Stimulated activated CD4-positive, alpha-beta T cell treated with anti-CD3 and anti-CD28 coated beads, Interleukin-15, amount 100 ng/mL, for 1 hour (primary cell): ENCODE measurements at places on chromosomes 2 and 18.

- DNase-seq = no peak
Observed at GRCh38 chr18:36661999-36662398, 166.8 kb downstream of the TPGS2 start.

DNA sequence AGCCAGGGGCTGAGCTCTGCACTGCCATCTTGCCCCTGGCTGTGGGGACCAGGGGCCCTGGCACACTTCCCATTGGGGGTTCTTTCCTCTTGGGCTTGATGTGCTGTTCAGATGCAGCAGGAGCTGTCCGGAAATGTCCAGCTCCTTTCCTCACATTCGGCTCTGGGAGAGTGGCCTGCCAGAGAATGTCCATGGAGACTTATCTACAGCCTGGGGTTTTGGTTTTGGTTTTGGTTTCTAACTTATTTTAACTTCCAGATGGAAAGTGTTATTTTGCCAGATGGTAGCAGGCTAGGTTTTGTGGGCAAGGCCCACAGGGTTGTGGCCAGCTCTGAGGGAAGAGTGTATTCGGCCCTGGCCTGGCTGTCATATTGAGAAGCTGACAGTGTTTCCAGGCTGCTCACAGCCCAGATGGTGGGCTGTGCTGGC is 177.3 kb downstream of the ANKRD30B start:
- no peak for DNase-seq

DNA sequence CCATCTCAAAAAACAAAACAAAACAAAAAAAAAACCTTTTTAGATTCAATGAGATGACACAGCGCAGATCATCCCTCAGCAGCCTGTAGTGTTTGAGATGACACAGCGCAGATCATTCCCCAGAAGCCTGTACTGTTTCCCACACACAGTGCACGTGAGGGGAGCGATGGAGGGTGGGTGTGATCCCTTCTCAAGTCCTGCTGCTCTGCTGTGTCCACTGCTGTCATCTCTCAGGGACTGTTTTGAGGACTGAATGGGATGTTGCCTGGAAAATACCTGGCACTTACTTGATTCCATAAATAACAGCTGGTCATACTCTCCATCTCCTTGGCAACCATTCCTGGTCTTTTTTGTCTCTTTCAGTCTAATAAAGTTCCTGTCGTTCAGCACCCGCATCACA is 25.7 kb downstream of the TGOLN2 start:
- DNase-seq = no peak

- DNase-seq = no peak
Observed at GRCh38 chr2:223416815-223417610, 185.1 kb downstream of the SCG2 start.

- no peak for DNase-seq
Observed at GRCh38 chr2:168466190-168466737, 10.2 kb downstream of the CERS6 start.

DNA sequence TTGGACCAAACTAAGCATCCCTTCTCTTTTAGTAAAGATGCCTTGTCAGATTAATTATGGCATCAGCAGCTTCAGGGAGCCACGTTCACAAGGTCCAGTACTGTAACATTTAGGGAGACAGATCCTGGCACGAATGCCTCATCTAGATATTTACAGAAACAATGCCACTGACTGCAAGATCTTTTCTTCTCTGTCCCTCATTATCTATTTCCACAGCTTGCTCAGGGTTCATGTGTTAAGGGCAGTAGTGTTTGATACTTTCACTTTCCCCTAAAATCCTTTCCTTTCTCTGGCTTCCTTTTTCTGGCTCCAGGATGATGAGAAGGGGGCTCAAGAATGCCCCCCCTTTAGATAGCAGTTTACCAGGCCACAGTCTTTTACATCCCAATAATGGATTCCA is 393.9 kb downstream of the BCL11A start:
- no peak for DNase-seq

GRCh38 chr2:113755835-113756354 is 547 bp downstream of the SLC35F5 start:
- DNase-seq = peak; percentile 21

DNA sequence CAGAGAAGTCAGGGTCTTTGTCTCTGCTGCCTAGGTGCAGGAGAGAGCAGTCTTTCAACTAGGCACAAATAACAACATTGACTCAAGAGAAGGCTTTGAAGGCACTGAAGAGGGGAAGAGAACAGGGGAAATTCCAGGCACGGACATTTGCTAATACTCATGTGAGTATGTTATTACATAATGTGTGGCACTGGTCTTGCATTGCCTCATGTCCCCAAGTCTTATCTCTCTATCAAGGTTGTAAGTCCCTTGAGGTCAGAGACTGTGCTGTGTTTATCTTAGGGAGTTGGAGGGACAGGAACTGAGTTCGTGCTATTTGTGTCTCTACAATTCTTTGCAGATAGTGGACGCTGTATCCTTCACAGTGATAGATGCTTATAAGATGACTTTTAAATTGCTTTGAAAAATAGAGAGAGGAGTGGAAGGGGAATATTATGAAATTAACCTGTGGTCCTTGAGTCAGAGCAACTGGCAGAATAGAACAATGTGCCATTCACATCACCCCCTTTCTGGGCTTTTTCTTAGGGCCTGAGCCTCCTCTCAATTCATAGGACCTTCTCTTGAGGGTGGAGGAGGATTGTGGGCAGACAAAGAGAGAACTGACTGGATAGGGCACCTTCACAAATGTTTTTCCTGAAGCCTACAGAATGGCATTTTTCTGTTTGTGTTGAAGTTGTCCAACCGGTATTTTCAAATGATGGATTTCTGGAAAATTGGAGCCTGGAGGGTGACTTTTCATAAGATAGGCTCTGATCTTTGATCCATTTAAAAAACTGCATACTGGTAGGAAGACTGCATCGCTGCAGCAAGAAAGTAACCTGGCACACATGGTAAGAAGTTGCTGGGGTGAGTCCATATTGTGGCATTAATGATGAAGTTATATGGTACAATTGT is 96.6 kb upstream of the CXCR4 start:
- no peak for DNase-seq

DNA sequence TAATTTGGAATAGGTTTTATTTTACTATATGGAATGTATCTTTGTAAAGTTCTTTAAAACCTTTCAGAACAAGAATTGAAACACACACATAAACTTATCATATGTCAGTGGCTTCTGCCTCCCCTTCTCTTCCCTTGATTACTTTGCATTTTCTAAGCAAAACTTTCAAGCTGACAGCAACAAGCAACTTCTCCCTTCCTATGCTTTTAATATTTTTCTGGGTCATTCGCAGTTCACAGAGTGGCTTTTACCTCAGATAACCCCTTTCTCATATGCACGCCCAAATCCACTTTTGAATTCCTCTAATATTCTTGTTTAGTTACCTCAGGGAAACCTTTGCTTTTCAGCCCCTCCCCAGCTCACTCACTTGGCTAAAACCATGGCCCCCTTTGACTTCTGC is 36.7 kb upstream of the CDC42EP3 start:
- no peak for DNase-seq

GRCh38 chr18:70284976-70285620 is 3.7 kb upstream of the SOCS6 start:
- DNase-seq = no peak

GRCh38 chr2:144258154-144258553 is 261.8 kb downstream of the ZEB2 start:
- DNase-seq = no peak

DNA sequence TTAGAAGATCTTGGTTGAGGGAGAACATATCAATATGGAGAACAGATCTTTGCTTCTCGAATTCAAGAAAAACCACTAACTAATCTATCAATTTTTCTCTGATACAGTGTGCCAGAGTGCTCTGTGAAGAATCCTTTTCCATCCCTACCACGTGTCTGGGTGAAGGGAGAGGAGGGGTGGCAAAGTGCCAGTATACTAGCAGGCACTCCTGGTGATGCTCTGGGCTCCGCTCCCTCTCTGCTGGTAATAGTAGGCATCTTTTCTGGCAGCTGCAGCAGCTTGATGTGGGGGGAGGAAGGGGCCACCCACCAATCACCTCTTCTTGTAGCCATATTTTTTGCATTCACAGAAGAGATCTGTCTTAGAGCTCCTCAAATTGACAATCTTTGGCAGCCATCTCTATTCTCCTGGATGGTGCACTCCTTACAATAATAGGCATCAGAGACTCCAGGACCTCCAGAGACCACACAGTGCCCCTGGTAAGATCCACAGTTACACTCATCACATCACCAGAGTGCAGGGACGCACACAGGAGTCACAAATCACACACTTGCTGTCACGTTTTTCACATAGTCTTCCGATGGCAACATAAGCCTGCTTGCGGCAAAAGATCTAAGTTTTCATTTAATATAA is 15.7 kb downstream of the STK39 start:
- no peak for DNase-seq

- DNase-seq = no peak
Observed at GRCh38 chr2:148209603-148210002, 188.7 kb downstream of the MBD5 start.

DNA sequence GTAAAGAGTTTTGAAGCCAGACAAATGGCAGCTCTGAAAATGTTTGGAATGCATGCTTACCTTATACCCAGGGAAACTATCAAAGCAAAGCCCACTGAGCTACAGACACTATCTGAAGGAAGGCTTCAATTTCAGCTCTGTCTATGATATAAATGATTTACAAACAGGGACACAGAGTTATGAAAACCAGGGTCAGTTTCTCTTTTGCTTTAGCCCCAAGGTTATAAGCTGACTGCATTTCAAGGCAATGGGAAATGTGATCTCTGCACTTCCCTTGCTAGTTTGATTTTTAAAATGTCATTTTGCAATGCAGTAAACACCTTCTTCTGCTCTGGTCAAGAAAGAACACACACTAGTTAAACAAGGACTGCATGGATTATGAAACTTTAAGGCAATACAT is 65.2 kb upstream of the CCDC195 start:
- no peak for DNase-seq

- no peak for DNase-seq
Observed at GRCh38 chr2:102139851-102140250, 2.7 kb upstream of the IL1R1 start.
